ENCODE measurements at places on chromosomes 5 and 9.

GRCh38 chr5:122202952-122203351 is 73.6 kb downstream of the ZNF474 start:
- no peak for DNase-seq

GRCh38 chr5:67200809-67201562 is 4.4 kb upstream of the CD180 start:
- no peak for DNase-seq

GRCh38 chr5:173278172-173278571 is 43.2 kb upstream of the NKX2-5 start:
- no peak for DNase-seq

- DNase-seq = peak; percentile 61
Observed at GRCh38 chr5:14664270-14665100, at the start of gene OTULIN. OTULIN (plus strand) TSS chr5:14664718; CDS start chr5:14664826, 108 bp downstream.

GRCh38 chr5:82183828-82184227 is 94.3 kb downstream of the RPS23 start:
- no peak for DNase-seq

DNA sequence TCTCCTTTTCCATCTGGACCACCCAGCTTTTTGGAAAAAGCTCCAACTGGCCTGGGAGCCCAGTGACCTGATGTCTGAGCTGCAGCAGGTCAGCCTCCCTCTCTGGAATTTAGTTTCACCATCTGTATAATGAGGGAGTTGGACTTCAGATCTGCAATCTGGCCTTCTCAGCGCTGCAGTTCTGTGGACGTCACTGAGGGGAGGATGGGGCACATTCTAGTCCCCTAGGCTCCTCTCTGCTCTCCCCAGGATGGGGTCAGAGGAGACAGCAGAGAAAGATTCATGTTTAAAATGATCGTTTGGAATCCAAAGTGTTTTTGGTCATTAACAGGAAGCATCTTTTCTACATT is 10.2 kb downstream of the OR13J1 start:
- DNase-seq = no peak

DNA sequence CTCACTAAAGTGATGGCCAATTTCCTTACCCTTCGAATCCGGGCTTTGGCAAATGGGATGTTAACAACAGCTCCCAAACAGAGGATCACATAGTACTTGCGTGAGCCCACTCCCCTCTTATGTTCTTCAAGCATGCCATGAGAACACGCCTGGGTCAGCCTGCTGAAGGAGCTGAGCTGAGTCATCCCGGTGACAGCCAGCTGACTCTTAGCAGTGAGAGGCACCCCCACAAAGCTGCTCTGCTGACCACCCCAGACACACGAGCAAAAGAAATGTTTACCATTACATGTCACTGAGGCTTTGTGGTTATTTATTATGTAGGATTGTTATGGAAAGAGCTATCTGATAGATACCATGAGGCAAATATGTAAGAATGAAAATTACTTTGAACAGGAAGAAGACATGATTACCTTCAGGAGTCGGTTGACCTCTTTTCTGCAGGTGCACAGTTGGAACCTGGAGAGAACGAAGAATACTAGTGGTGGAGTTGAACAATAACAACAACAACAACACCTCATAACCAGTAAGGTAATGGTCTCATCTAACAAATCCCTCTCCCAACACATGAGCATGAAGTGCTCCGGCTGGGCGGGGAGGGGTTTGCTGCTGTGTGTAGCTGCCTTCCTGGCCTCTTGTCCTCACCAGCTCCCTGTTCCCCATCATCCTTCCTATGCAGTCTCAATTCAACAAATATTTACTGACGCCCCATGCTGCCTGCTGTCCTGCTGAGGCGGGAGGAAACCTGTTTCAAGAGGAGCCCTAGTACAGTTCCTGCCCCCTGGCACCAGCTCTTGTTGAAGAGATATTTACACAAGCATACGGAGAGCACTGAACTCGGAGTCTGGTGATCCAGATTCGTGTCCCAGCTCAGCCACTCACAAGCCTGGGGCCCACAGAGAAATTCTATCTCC is 69.4 kb upstream of the LHFPL2 start:
- no peak for DNase-seq

GRCh38 chr9:6915635-6916034 is 157.9 kb downstream of the KDM4C start:
- DNase-seq = no peak

DNA sequence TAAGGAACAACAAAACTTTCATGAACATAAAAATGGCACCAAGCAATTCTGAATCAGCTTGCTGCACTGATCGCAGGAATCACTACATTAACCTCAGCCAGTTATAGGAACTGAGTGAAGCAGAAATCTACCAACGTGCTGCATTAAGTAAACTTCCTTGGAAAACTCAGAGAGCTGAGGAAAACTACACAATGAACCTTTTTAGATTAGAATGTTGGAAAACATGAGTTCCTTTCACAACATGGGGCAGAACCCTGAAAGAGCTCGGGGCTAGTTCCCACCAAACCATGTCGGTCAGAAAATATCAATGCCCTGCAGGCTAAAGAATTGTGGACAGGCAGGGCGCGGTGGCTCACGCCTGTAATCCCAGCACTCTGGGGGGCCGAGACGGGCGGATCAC is 19.4 kb downstream of the ALDH7A1 start:
- DNase-seq = no peak

DNA sequence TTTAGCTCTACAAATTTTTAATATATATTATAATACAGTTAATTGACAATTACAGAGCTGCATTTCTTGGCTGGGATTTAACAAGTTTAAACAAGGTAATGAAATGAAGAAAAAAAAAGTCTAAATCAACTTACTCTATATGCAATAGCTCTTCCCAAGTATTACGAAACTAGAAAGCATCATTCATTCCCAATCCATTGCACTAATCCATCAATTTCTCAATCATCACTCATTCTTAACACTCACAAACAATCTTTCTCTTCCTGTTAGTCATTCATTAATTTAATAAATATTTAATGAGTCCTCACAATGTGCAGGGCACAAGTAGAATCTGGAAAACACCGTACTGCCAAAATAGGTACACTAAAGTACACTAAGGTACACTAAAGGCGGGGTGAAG is 42.9 kb upstream of the APBA1 start:
- DNase-seq = no peak

DNA sequence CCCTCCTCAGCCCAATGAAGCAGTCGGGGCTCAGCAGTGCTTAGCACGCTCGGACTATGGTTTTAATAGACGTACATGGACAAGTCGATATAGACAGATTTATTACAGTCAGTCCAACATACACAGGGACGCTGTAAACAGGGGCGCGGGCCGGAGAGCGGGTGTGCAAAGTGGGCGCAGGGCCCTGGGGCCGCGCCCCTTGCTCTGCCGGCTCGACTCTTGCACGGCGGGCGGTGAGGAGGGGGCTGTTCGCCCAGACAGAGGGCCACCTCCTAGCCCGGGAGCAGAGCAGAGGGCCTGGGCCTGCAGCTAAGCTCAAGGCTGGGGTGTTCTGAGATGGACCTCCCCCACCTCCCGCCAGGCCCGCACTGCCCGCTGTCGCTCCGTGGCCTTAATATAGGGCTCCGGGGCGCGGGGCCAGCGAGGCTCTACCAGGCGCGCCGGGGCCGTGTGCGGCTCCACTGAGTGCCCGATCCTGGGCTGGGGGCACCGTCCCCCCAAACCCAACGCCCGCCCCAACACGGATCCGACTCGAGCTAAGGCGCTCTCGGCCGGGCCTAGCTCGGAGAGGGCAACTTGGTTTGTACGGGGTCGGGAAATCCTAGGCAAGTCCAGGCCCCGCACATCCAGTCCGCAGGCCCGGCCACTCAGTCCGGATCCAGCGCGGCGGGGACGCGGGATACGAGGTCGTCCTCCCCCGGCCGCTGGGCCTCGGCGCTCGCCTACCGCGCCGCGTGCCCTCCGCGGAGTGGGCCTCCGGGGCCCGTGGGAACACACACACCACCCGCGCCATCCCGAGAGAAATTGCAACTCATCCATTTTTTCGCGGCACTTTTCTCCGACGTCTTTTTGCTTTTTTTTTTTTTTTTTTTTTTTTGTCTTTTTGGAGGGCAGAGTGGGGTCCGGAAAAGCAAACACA is 6.1 kb downstream of the PITX1 start:
- no peak for DNase-seq

- DNase-seq = peak; percentile 61
Observed at GRCh38 chr5:42985129-42986037, 54.7 kb downstream of the ANXA2R start.

GRCh38 chr5:10724781-10725507 is 36.1 kb downstream of the DAP start:
- DNase-seq = peak; percentile 88

- DNase-seq = peak; percentile 53
Observed at GRCh38 chr5:18305288-18305924, 671.1 kb downstream of the TAF11L14 start.
